RCC 7860 (cell line): ENCODE measurements at places on chromosomes 7 and 10.
A peak's percentile ranks its signal among the peaks of the same experiment; 100 is the strongest.

DNA sequence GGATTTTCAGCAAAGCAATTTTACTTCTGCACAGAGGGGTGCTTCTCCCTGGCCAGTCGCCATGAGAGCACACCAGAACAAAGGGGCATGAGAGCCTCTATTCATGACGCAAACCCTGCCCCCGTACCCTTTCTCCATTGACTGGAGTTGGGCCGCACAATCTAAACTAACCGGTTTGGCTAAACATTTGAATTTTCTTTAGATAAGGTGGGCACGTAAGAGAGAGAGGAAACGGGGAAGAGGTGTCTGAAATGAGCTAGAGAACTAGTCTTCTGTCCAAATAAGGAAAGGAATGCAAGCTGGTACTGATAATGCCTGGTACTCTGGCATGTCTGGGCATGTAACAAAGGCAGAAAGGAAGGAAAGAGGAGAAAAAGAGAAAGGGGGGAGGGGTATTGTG is 13.2 kb upstream of the SCIN start:
- DNase-seq: no peak

DNA sequence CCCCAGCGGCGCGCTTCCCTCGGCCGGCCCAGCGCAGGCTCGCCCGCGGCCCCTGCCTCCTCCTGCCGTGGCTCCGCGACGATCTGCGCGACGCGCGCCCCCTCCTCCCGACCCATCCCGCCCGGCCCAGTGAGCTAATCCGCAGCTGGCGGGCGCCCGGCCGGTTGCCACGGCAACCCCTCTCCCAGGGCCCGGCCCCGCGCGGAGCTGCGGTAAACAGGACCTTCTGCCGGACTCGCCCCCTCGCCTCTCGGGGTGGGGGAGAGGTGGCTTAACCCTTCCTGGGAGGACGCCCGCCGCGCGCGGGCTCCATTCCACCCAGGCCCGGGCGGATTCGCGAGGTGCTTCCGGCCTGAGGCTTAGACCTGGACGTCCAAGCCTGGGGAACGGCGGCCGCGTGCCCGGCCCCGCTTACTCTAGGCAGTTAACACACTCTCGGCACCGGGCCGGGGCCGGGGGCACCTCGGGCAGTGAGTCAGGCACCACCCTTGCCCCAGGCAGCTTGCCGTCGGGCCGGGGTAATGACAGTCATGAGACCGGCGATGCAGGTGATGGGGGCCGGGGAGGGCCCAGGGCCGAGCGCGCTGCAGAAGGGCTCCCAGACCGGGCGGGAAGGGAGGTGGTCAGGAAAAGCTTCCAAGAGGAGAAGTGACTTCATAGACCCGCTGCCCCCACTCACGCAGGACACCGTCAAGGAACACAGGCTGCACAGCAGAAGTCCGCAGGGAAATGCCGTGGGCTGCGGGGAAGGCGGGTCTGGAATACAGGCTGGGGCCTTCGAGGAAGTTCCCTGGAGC is at the start of gene DENND2A:
Gene DENND2A, minus strand, starts transcription at position 87 of the 797 bp plus-strand sequence. CDS start 38,416 bp downstream, outside the sequence.
- no peak for DNase-seq

DNA sequence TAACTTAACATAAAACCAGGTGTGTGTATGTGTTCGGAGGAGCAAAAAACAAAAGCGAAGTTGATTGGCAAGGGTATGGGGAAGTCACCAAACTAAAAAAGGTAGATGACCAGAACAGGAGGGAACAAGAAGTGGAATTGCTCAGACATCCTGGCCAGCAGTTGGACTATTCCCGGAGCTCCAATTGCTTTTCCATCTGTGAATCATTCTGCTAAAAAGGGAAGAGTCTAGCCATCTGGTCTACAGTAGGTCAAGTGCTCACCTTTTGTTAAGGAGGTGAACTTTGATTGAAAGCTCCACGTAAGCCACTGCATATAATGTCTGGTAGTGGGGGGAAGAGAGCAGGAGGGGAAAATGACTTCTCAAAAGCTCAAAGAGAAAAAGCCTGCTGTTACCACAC is 50.0 kb upstream of the BET1 start:
- DNase-seq: peak; percentile 56

- DNase-seq: no peak
Measured at GRCh38 chr7:149770728-149771636, 2.4 kb downstream of the ZNF467 start.

DNA sequence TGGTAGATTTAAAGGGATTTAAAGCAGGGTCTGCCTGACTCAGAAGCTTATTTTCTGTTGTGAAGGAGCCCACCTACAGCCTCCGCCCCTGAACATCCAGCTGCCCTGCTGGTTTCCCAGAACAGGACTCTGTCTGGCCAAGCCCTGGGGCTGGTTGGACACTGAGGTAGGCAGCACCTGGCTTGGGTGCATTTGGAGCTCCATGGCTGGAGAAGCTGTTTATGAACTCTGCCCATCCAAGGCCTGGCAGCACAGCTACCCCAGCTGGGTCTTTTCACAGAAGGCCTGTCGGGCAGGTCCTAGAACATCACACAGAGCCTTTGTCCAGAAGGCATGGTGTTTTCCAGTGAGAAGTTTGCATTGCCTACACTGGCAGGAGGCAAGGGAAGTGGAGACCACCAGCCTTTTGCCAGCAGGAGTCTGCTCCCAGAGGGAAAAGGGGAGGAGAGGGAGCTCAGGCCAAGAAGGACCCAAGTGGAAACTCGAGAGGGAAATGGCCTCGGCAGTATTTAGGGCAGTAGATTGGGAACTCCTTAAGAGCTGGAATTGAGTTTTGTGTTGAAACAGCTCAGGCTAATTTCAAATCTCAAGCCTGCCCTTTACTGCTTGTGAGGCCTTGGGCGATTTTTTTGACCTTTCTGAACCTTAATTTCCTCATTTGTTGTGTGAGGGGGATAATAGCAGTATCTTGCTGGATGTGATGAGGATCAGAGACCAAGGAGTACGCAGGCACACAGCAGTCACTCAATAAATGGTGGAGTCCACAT is 12.3 kb upstream of the PDCD4 start:
- DNase-seq: no peak

GRCh38 chr7:95549818-95550529 is 46.3 kb downstream of the PDK4 start:
- peak; percentile 90 for DNase-seq
